Activated naive CD4-positive, alpha-beta T cell (primary cell): ENCODE measurements at places on chromosomes 5 and 9.

DNA sequence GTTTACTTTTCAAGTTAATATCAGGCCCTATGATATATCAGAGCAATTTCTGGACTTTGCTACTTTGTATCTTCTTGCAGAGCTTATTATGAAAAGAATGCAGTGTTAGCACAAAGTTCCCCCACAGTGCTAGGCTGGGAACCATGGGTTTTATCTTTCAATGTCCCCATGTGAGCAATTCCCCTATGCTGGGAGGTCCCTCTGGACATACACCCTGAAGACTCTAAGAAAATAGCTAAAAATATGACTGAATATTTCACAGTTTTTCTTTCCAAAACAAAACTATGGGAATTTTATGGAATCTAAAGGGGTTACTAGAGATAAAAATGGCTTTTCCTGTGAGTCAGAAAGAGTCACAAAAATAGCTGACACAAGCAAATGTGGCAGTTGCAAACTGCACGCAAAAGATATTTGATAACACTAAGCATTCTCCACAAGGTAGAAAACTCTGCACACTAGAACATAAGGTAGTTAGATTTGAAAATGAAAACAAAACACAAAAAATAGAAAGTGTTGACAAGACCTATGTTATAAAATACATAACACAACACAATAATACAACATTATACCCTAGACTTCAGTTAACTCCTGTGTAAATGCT, 487.5 kb upstream of the GRIN3A start:
- DNase-seq: no peak

GRCh38 chr9:132001567-132001966, 78.1 kb downstream of the MED27 start:
- DNase-seq: no peak

DNA sequence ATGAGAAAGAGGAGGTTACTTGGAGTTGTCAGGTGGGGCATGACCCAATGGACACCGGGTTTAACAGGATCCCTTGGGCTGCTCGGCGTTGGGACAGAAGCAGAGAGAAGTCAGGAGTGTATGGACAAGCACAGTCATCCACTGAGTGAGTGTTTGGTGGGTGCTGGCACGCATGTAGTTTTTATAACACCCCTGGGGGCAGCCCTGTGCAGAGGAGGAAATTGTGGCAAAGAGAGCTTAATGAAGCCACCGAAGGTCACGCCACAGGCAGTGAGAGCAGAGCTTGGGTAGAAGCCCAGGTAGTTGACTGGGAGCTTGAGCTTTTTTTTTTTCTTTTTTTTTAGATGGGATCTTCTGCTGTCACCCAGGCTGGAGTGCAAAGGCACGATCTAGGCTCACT, 43.2 kb upstream of the IER5L start:
- DNase-seq: no peak

DNA sequence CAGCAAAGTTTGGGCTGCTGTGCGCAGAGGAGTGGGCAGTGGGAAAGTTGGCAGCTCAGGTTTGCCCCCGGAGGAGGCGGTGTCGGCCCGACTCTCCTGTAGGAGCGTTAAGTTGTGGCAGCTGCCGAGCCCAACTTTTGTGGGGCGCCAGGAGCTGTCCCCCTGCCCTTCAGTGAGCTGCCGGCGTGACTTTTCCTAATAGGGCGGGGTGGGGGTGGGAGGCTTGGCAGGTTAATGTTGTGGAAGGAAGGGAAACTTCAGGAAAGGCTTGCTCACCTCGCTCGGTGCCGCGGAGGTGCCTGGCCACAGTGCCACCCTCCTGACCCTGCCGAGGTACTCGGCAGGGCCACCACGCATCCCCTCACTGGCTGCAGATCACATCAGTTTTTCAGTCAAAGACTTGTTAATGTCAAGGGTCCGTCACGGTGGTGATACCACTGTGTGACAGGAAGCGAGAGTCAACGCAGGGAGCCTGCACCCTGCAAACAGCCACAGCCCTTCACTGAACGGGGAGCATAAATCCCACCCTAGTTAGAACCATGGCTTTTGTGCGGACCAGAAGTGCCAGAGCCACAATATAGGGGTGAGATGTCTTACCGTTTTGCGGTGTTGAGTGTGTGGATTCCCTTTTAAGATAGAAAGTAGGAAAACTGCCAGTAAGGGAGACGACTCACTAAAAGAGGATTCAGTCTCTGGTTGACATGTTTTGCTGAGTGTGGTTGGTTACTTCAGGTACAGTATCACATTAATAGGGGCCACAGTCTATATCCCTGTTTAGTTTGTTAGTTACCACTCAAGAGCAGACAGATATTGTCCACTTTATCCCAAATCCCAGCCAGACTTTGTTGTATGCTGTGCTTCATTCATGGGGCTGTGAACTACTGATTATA, 796 bp downstream of the LNPEP start:
- no peak for DNase-seq

- DNase-seq: no peak
Observed at GRCh38 chr9:133050781-133051180, 11.0 kb upstream of the CEL start.

DNA sequence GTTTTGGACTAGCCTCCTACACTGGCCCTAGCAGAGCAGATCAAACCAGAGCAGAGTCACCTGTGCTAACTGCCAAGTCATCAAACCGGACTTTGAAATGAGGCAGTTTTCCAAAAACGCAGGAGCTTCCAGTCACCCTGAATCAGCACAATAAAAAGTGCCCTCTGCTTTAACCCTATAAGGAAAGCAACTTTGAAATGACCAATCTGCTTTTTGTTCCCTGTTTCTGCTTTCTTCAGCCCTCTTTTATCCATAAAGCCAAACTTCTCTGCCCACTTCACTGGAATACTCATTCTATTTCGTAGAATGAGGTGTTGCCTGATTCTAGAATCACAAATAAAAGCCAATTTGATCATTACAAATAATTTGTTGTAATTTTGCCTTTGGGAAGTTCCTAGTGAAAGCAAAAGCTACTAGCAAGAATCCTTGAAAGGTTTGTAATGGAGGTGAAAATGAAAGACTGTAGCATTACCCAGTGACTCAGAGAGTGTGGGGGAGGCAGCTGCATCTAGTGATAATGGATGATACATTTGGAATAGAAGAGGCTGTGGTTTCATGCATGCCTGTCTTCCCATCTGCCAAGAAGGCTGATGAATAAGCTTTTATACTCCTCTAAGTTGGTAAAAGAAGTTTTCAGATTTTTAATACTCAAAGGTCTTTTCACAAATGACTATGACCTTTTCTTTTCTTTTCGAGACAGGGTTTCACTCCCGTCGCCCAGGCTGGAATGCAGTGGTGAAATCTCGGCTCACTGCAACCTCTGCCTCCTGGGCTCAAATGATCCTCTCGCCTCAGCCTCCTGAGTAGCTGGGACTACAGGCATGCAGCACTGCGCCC, 14.9 kb downstream of the SPAAR start:
- DNase-seq: no peak

DNA sequence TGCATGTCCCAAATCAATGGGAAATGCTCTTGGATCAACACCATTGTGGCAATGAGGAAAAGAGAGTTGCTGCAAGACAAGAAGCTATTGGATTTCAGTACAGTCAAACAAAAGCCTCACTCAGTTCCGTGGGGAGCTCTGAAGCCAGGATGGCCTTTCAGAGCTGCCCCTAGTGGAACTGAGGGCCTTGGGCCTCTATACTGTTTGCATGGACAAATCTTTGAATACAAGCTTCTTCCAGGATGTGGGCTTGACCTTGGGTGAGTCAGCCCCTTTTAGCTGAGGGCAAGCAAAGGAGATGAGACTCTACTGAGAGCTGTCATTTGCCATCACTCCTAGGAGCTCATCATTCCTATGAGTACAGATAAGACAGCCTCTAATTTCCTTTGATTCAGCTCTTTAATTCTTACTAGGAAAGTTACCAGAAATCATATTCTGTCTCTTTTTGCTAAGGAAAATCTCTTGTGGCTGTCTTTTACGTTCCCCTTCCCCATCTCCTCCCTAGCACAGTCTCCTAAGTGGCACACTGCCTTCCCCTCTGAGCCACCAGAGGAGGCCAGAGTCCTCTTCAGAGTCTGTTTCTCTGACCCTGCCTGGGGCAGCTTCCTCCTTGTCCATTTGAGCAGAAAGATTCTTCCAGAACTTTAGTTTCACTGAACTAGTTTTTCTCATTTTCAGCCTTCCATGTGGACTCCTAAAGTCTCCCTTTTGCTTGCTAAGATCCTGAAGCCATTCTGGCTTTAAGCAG, 168.8 kb upstream of the POC5 start:
- no peak for DNase-seq

DNA sequence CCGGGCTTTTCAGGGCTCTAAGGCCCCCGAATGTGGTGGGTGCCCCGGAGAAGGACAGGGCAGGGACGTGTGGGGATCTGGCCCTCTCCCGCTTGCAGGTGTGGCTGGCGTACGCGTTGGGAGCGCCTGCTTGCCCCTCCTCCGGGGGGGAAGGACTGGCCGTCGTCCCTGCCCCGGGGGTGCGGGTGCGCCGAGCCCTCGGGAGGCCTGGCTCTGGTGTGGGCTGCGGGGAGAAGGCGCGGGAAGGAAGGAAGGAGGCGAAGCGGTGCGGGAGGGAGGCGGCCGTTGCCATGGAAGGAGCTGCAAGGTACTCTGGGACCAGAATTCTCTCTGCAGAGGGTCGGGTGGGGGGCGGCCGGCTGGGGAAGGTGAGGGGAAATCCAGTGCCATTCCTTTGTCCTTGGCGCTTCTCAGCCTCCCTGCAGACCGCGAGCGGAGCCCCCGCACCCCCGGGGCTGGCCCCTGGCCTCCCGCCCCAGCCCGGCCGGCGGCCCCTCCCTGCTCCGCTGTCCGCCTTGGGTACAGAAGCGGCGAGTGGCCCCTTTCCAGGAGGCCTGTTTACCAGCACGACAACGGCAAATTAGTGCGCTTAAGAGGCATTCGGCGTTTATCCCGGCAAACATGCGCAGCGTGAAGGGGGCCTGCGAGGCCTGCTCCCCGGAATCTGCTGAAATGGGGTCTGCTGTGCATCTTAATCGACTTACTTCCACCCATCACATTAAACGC, 67.1 kb upstream of the UNC5A start:
- no peak for DNase-seq

- no peak for DNase-seq
Observed at GRCh38 chr5:95913663-95914062, 48.0 kb downstream of the ELL2 start.

DNA sequence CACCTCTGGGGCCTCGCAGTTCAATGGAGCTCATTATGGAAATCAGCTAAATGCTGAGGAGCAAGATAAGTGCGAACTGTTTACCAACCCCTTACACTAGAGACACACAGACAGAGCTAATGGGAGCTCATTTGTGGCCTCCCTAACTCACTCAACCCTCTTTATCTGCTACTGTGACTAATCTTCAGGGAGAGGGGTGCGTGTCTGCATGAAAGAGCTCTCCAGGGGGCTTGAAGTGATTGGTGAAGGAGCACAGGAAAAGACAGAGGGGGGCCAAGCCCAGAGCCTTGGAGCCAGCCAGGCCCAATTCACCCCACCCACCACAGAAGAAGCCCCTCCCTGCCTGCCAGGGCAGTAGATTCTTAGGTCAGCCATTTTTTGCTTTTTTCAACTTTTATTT, 466.8 kb upstream of the BRINP1 start:
- no peak for DNase-seq

GRCh38 chr5:175216991-175217390, 227.0 kb downstream of the DRD1 start:
- DNase-seq: no peak

GRCh38 chr9:5813824-5814223, 19.1 kb downstream of the ERMP1 start:
- no peak for DNase-seq

DNA sequence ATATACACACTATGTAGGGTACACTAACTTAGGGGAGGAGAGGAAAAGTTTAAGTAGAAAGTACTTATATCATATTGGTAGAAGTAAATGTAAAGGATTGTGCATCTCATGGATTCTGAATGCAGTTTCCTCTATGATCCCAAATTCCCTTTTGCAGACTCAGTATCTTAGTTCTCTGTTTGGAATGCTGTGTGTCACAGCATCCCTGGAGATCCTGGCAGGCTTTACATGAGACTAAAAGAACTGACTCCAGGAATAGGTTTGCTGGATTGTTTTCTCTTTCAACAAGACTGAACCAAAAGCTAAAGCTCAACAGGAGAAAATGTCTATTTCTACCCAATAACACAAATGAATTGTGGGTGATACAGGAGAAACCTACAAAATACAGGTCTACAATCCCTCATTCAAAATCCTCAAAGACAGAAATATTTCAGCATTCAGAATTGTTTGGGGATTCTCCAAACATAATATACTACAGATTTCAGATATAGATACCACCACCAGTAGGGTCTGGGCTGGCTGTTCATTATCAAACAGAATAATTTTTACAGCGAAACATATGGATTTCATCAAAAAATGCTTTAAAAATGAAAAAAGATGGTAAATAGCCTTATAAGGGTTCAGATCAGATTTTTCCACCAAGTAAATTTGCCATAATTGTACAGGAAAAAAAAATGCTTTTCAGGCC, 324.7 kb upstream of the GRAMD2B start:
- DNase-seq: no peak

GRCh38 chr9:76733096-76733495, 31.1 kb upstream of the PCA3 start:
- no peak for DNase-seq

- no peak for DNase-seq
Observed at GRCh38 chr5:89336111-89336510, 453.1 kb upstream of the MEF2C start.

DNA sequence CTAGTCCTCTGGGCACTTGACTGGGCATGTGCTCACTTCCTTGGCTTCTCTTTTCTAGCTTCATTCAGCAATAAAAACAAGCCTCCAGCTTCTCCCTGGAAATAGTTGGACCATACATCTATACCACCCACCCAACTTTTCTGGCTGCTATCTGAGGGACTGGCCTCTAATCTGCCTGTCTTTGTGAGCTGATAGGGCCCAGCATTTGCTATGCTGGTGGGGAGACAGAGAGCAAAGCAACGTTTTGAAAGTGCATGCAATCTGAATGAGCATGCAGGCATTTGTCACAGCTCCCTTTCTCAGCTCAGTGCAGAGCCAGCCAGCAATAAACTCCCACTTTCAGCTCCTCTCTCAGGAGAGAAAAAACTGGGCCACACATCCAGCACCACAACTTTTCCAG, 50.7 kb upstream of the ISOC1 start:
- no peak for DNase-seq

GRCh38 chr9:77593528-77593927, 54.6 kb downstream of the GNA14 start:
- no peak for DNase-seq

DNA sequence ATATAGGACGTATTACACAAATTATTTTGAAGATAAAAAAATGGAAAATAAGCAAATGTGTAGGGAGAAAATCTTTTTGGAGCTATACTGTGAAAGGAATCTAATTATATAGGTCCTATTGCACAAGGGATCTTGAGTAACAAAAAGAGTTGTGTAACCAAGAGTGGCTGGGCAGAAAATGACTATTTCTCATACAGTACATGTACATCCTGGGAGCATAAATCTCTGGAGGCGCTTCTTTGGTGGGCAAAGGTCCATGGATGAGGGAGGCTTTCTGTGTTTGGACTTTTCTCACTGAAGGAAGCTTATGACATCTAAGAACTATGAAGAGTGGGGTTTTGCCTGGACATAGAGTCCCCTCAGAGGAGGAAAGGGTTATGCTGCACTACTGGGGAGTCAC, 29.8 kb downstream of the ANKS6 start:
- DNase-seq: no peak
